ENCODE measurements at places on chromosomes 5 and 9. TPM values are rescaled to one million over a fixed set of nuclear protein-coding genes. Genes with fewer than 3 reads are reported as not detected.

Gene SHB
- 47.3 TPM for total RNA-seq

Gene MCTP1
- total RNA-seq: 6.8 TPM

Gene YIPF5
- 68.0 TPM for total RNA-seq

Gene TLR4
- total RNA-seq: 0.13 TPM

Gene TAF11L13
- not detected for total RNA-seq

Gene GABRA6
- total RNA-seq: not detected

Gene UGCG
- total RNA-seq: 23.5 TPM

Gene MLANA
- total RNA-seq: not detected
